ENCODE measurements at places on chromosomes 7 and 10.

- no peak for DNase-seq
These were observed 4.6 kb upstream of the TSPAN15 start for GRCh38 chr10:69446650-69447151.

GRCh38 chr10:119595134-119595675 lies 1.6 kb downstream of the TIAL1 start:
- DNase-seq = no peak

GRCh38 chr7:24717694-24718320 lies 39.5 kb downstream of the GSDME start:
- no peak for DNase-seq

- DNase-seq = no peak
These were observed 410.0 kb downstream of the TCERG1L start for GRCh38 chr10:130901311-130902165.

DNA sequence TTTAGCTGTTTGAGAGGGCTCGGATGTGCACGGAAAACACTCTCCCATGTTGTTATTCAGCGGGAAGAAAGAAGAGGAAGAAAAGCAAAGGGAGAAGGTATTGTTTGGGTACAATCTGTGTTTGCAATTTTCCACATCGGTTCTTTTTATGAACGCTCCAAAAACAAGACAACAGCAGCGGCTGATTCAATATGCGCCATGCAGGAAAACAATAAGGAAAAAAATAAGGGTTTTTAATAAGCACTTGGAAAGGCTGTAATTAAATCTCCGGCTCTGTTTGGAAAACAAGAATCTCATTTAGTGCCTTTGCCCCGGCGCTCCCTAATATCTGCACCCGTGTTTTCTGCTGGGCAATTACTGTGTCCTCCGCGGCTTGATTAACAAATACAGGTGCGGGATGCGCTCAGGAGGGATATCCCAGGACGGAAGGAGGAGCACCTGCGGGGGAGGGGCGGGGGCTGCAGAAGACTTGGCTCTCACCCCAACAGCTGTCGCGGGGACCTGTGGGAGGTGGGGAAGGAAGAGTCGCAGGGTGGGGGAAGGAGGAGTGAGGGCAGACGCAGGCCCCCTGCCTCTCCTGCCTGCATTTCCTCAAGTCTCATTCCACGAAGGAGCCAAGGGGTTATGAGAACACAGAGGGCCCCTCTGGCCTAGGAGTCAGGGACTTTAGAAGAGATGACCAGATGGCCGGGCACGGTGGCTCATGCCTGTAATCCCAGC lies 181.5 kb upstream of the PODXL start:
- DNase-seq = no peak

GRCh38 chr10:109883859-109884771 lies 39.2 kb downstream of the XPNPEP1 start:
- DNase-seq = peak; percentile 64

DNA sequence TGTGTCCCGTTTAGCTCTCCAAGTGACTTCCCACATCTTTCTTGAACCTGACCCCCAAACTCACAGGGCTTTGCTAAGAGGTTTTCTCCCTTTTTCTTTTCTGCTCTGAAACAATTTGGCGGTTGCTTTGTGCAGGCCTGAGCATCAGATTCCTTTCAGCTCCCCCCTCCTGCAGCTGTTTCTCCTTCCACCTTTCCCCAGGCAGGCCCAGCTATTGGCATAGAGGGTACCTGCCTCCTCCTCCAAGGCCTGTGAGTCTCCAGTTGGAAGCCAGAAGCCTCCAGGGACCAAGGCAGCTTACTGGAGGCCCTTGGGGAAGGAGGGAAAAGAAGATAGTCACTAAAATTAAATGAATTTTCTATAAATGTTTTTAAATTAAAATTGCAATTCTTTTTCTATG lies 7.7 kb downstream of the VAX1 start:
- no peak for DNase-seq

- DNase-seq = no peak
These were observed 85.2 kb upstream of the PIK3CG start for GRCh38 chr7:106779877-106780276.

- no peak for DNase-seq
These were observed 224.2 kb upstream of the NPY start for GRCh38 chr7:24059775-24060174.

GRCh38 chr10:17847585-17848296 lies 38.6 kb downstream of the MRC1 start:
- DNase-seq = no peak

DNA sequence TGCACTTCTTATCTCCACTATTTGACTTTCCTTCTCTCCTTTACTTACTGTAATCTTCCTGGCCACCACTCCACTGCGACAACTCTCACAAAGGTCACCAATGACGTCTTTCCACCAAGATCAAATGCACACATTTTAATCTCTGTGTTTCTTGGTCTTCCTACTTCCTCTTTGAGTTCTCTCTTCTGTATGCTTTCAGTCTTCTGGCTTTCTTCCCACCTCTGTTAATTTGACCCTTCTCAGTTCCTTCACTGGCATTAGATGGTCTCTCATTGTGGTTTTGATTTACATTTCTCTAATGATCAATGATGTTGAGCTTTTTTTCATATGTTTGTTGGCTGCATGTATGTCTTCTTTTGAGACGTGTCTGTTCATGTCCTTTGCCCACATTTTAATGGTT lies 31.9 kb downstream of the FAM107B start:
- no peak for DNase-seq

GRCh38 chr7:1715671-1716074 lies 45.6 kb downstream of the ELFN1 start:
- DNase-seq = no peak

GRCh38 chr7:34734771-34735170 lies 76.8 kb downstream of the NPSR1 start:
- DNase-seq = no peak

- DNase-seq = no peak
These were observed 29.8 kb downstream of the ZMIZ1 start for GRCh38 chr10:79098596-79099015.

DNA sequence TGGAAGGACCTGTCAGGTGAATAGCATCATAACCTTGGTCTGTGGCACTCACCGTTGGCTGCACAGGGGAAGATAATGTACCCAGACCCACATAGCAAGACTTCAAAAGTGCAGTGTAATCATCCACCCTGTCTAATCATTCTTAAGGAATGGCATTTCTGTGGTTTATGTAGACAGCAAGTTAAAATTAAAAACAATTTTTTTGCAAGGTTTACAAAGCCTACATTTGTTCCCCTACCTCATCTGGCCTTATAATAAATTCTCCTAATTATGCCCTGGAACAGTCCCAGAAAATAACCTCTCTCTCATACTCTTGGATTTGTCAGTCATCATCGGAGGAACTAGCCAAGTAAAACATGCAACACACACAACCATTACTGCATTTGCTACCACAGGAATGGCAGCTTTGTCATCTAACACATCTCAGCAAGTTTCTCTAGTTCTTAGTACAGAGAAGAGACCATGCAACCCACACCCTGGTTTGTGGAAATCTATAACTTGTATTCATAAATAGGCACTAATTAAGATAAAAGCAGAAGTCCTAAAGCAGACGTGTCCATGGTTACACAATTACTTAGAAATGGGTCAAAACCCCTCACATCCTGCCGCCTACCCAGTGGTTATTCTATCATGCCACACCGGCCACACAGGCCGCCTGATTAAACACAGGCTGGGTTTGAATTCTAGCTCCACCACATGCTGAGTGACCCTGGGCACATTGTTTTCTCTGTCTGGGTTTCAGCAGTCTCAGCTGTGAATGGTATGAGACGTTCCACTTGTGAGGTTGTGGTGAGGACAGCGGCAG lies 19.1 kb downstream of the ABLIM1 start:
- DNase-seq = no peak

GRCh38 chr7:99109108-99110051 lies 34.5 kb downstream of the SMURF1 start:
- DNase-seq = no peak

GRCh38 chr7:156969972-156970420 lies 20.5 kb downstream of the NOM1 start:
- no peak for DNase-seq

- DNase-seq = no peak
These were observed at the start of gene C7orf33 for GRCh38 chr7:148590471-148590870. Gene C7orf33, plus strand, starts transcription at chr7:148590766. Its CDS starts 160 bp downstream, at chr7:148590926.

Measured in NCI-H1436 (cell line).